ENCODE measurements at places on chromosomes 2 and 18.

GRCh38 chr2:9617749-9618148, 13.0 kb downstream of the YWHAQ start:
- no peaks in the 10 kb centered on the region for H3K27me3 ChIP-seq
- H3K36me3 ChIP-seq: no peaks in the 10 kb centered on the region
- no peak for DNase-seq
- no peak overlapping the region for H3K27ac ChIP-seq
- H3K4me1 ChIP-seq: peaks cover 22% of the 10 kb centered on the region

GRCh38 chr2:161239326-161240109, 68.7 kb upstream of the PSMD14 start:
- H3K36me3 ChIP-seq: no peaks in the 10 kb centered on the region
- DNase-seq: peak; percentile 62
- H3K27me3 ChIP-seq: peaks cover 90% of the 10 kb centered on the region
- H3K4me1 ChIP-seq: peaks cover 19% of the 10 kb centered on the region
- H3K4me3 ChIP-seq: peak overlapping the region; percentile 65
- H3K27ac ChIP-seq: no peak overlapping the region

DNA sequence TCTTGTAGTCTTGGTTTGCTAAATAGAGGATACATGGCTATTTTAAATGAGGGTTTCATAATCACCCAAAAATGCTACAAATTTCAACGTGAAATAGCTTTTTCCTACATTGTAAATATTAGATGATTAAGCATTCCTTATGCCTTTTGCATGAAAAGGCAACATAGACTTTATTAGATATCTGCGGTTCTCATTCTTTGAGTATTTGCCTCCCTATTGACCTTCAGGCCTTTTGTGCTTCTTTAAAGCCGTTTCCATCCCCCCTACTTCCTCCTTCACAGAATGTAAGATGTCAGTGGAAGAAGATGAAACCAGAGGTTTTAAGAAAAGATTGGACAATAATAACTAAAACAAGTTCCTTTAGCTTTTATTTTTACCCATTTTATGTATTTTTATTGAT, 144.1 kb downstream of the UBE2E3 start:
- no peaks in the 10 kb centered on the region for H3K27me3 ChIP-seq
- DNase-seq: peak; percentile 11
- peaks cover 12% of the 10 kb centered on the region for H3K4me1 ChIP-seq
- H3K27ac ChIP-seq: no peak overlapping the region
- H3K4me3 ChIP-seq: no peak overlapping the region

DNA sequence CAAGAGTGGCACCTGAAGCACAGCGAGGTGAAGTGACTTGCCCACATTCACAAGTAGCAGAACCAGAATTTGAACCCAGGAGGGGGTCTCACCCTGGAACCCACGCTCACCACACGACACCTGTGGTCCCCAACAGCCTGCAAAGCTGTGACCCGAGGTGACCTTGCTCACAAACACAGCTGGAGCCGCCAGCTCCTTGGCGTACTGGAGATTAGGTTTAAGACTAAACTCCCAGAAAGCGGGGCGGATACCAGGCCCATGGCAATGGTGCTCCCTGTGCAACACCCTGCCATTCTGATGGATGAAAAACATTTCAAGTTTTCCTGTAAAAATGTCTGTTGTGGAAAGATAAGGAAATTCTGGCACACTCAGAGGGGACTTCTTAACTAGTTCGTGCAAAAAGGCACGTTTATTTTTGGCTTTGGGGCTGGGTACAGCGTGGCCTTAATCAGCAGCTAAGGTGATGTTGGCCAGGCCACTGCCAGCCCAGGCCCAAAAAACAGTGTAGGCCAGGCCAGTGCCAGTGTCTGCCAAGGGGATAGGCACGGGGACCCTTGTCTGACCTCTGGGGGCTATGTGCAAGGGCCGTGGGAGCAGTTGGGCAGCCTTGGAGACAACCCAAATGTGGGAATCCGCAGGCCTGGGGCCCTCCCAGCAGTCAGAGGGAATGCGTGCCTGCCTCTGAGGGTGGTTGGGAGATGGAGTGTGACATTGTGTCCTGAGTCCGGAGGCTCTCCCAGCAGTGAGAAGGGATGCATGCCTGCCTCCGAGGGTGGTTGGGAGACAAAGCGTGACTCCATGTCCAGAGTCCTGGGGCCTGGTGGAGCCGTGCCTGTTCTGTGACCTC, 185.0 kb upstream of the HS6ST1 start:
- DNase-seq: no peak
- H3K4me3 ChIP-seq: no peak overlapping the region
- H3K27ac ChIP-seq: no peak overlapping the region
- H3K4me1 ChIP-seq: no peaks in the 10 kb centered on the region
- no peaks in the 10 kb centered on the region for H3K36me3 ChIP-seq
- H3K27me3 ChIP-seq: no peaks in the 10 kb centered on the region

DNA sequence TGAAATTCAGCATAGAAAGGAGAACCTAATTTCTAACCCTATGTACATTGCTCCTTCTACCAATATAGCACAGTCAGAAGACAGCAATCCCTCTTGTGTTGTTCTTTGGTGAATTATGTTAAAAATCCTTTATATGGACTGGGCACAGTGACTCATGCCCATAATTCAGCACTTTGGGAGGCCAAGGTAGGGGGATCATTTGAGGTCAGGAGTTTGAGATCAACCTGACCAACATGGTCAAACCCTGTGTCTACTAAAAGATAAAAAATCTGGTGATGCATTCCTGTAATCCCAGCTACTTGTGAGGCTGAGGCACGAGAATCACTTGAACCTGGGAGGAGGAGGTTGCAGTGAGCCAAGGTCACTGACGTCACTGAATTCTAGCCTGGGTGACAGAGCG, 195.6 kb downstream of the TMX3 start:
- no peaks in the 10 kb centered on the region for H3K27me3 ChIP-seq
- DNase-seq: no peak
- no peak overlapping the region for H3K4me3 ChIP-seq
- peaks cover 13% of the 10 kb centered on the region for H3K4me1 ChIP-seq
- H3K36me3 ChIP-seq: no peaks in the 10 kb centered on the region

GRCh38 chr2:234615643-234616356, 118.9 kb upstream of the ARL4C start:
- no peak for DNase-seq
- no peak overlapping the region for H3K4me3 ChIP-seq

GRCh38 chr2:26974352-26974751, 3.9 kb downstream of the MAPRE3 start:
- H3K4me1 ChIP-seq: peaks cover 16% of the 10 kb centered on the region
- no peak overlapping the region for H3K4me3 ChIP-seq
- DNase-seq: no peak
- peaks cover 18% of the 10 kb centered on the region for H3K27me3 ChIP-seq
- H3K36me3 ChIP-seq: no peaks in the 10 kb centered on the region

DNA sequence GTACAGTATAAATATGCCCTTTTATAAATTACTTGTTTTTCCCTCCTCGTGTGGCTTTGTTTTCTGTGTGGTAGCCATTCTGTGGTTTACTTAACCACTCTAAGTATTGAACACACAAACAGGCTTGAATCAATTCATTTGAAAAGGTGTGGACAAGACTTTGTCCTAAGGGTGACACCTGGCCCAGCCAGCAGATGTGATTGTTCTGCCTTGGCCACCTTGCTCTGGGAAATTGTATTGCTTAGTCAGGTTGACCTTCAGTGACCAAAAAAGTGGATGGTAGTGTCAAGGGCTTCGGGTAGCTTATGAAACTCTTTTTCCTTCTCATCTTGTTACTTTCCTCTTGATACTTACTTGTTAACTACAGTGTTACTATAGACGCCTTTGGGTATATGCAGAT, 61.9 kb downstream of the DGKD start:
- DNase-seq: no peak
- no peak overlapping the region for H3K4me3 ChIP-seq
- no peaks in the 10 kb centered on the region for H3K27me3 ChIP-seq
- H3K36me3 ChIP-seq: peaks cover 3% of the 10 kb centered on the region
- H3K4me1 ChIP-seq: peaks cover 14% of the 10 kb centered on the region

- no peaks in the 10 kb centered on the region for H3K4me1 ChIP-seq
- no peaks in the 10 kb centered on the region for H3K27me3 ChIP-seq
- H3K27ac ChIP-seq: no peak overlapping the region
- no peak for DNase-seq
Measured at GRCh38 chr2:143489145-143489544, 359.9 kb downstream of the ARHGAP15 start.

DNA sequence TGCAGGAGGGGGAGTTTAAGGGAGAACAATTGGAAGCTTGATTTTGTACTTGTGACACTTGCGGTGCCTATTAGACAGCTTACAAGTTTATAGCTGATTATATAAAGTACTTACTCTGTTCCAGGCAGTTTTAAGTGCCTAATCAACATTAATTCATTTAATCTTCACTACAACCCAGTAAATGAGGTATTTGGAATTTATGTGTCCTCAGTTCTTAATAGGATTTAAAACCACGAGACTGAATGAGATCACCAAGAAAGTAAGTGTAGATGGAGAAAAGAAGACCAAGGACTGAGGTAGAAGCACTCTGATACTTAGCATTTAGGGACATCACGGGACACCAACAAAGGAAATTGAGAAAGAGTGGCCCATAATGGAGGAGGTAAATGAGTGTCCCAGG, 49.8 kb downstream of the ZC3H15 start:
- H3K4me3 ChIP-seq: no peak overlapping the region
- H3K36me3 ChIP-seq: no peaks in the 10 kb centered on the region
- no peak for DNase-seq
- peaks cover 1% of the 10 kb centered on the region for H3K4me1 ChIP-seq
- H3K27me3 ChIP-seq: no peaks in the 10 kb centered on the region

GRCh38 chr18:40088130-40088529, 1866.9 kb upstream of the PIK3C3 start:
- H3K27ac ChIP-seq: no peak overlapping the region
- no peaks in the 10 kb centered on the region for H3K36me3 ChIP-seq
- no peaks in the 10 kb centered on the region for H3K27me3 ChIP-seq

GRCh38 chr2:29841386-29842004, 79.9 kb downstream of the ALK start:
- no peak overlapping the region for H3K4me3 ChIP-seq
- no peaks in the 10 kb centered on the region for H3K4me1 ChIP-seq
- H3K27ac ChIP-seq: no peak overlapping the region
- DNase-seq: peak; percentile 62

DNA sequence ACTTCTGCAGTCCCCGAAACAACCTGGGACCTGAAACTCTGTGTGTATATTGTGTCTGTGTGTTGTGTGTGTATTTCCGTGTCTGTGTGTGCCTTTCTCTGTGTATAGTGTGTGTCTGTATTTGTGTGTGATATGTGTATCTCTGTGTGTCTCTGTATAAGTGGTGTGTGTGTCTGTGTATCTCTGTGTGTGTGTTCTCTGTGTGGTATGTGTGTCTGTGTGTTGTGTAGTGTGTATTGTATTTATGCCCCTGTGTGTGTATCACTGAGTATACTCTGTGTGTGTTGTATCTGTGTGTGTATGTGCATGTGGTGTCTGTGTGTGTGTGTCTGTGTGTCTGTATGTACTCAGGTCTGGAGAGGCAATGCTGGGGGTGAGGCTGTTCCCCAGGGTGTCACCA, 11.6 kb downstream of the CASP8 start:
- H3K27me3 ChIP-seq: no peaks in the 10 kb centered on the region
- no peaks in the 10 kb centered on the region for H3K4me1 ChIP-seq
- H3K4me3 ChIP-seq: no peak overlapping the region
- DNase-seq: no peak
- no peaks in the 10 kb centered on the region for H3K36me3 ChIP-seq

- no peak overlapping the region for H3K27ac ChIP-seq
- no peaks in the 10 kb centered on the region for H3K36me3 ChIP-seq
- DNase-seq: no peak
- no peaks in the 10 kb centered on the region for H3K4me1 ChIP-seq
- no peaks in the 10 kb centered on the region for H3K27me3 ChIP-seq
- H3K4me3 ChIP-seq: no peak overlapping the region
Measured at GRCh38 chr2:169091761-169092519, 22.6 kb downstream of the DHRS9 start.

GRCh38 chr2:63855418-63856302, 14.0 kb downstream of the UGP2 start:
- DNase-seq: no peak
- peaks cover 55% of the 10 kb centered on the region for H3K4me1 ChIP-seq
- 0 out of 2 replicates have a peak overlapping the region, but pooled peaks have one; percentile 5 for H3K4me3 ChIP-seq
- H3K36me3 ChIP-seq: peaks cover 40% of the 10 kb centered on the region
- peak overlapping the region; percentile 98 for H3K27ac ChIP-seq

GRCh38 chr2:1594373-1595171, 149.7 kb downstream of the PXDN start:
- H3K27ac ChIP-seq: peak overlapping the region; percentile 32
- no peak for DNase-seq
- H3K4me3 ChIP-seq: no peak overlapping the region
- H3K27me3 ChIP-seq: no peaks in the 10 kb centered on the region
- H3K4me1 ChIP-seq: 0 out of 2 replicates have a peak, but pooled peaks cover 10% of the 10 kb centered on the region
- H3K36me3 ChIP-seq: no peaks in the 10 kb centered on the region

- H3K36me3 ChIP-seq: no peaks in the 10 kb centered on the region
- no peaks in the 10 kb centered on the region for H3K27me3 ChIP-seq
- peak; percentile 25 for DNase-seq
Measured at GRCh38 chr2:236847023-236847422, 238.7 kb upstream of the COPS8 start.

DNA sequence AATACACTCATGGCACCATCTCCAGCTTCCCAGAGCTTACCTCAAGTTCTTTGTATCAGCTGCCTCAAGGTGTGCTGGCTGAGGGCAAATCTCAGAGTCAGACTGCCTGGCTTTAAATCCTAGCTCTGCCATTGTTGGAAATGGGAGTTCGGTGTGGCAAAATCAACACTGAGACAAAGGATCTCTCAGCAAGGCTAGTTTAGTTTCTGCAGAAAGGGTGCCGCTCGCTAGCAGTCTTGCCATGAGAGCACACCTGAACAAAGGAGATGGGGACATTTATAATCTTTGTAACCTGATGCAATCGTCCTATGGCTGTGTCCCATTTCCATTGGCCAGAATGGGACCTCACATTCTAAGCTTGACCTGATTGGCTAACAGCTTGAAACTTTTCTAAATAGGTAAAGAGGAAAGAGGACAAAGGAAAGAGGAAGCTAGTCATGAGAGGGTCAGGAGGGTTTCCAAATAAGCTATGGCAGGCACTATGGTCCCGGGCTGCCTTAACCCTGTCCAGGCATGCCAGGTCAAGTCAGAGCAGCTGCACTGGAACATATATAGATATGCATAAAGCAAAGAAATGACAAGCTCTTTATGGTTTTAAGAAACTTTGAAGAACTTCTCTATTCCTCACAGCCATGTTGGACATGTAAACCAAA, 4.3 kb upstream of the UBE2F start:
- no peak for DNase-seq
- no peaks in the 10 kb centered on the region for H3K4me1 ChIP-seq
- peaks cover 3% of the 10 kb centered on the region for H3K27me3 ChIP-seq

DNA sequence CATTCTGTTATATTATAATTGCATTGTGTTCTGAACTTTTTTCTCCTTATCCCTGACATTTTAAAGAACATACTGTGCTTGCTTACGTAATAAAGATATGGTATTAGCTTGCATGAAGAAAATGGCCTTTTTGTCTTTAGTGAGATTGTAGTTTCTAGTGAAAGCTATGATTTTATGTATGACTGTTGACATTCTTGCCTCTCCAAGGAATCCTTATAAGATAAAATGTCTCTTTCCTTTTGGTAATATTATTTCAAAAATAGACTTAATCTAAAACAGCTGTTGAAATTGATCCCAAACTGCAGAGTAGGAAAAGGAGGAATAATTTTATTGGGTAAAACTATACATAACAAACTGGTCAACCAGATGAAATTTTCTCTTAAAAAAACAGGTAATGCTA, 40.8 kb upstream of the CCDC102B start:
- H3K4me1 ChIP-seq: no peaks in the 10 kb centered on the region
- H3K27me3 ChIP-seq: no peaks in the 10 kb centered on the region
- no peak for DNase-seq
- no peak overlapping the region for H3K4me3 ChIP-seq
- H3K27ac ChIP-seq: no peak overlapping the region
